LNCaP clone FGC (cell line): ENCODE measurements at places on chromosomes 7 and 10.
A peak's percentile ranks its signal among the peaks of the same experiment; 100 is the strongest.

- DNase-seq, result peak; percentile 72
These were observed 162.1 kb downstream of the TSPAN12 start for GRCh38 chr7:120695848-120696247.

GRCh38 chr7:133794479-133794878, 332.7 kb upstream of the LRGUK start:
- no peak for DNase-seq

- DNase-seq, result no peak
These were observed 166.4 kb downstream of the CHN2 start for GRCh38 chr7:29360633-29361625.

- no peak for DNase-seq
These were observed 129.6 kb downstream of the PRPF18 start for GRCh38 chr10:13716081-13717071.

GRCh38 chr7:2529161-2530070, 9.8 kb downstream of the LFNG start:
- no peak for DNase-seq

DNA sequence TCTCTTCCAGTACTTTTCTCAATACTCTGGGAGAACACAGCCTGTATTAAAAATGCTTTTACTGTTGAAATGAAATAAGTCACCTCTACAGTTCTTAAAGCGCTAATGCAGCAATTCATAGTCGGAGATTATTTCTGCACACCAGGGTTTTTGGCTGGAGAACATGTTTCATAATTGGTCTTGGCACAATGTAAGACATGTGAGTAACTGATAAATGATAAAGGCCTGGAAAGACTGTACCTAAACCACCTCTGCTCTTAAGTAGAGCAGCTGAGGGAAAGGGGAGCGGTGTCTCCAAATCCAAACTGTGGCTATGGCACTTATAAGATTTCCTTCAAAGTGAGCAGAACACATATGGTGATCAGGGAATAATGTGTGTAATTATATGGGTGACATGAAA, 390.3 kb upstream of the MBL2 start:
- DNase-seq, result no peak

DNA sequence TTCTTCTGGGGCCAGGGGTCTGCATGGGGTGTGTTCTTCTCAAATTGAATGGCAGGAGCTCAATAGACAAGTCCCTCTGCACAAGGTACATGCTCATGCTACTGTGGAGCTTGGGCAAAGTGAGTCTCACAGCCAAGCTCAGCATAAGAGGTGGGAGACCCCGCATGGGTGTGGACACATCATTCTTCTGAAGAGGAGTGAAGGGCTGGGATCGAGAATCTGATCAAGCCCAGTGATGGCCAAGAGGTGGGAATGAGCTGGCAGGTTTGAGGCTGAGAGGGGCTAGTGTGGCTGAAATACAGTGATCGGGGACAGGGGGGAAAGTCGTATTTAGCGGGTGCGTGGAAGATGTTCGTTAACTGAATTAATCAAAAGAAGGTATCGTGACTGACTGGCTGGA, 32.6 kb downstream of the CDH23 start:
- no peak for DNase-seq

GRCh38 chr7:74354009-74354408, 64.8 kb downstream of the CLIP2 start:
- no peak for DNase-seq

- DNase-seq, result no peak
These were observed 64.0 kb downstream of the DKK1 start for GRCh38 chr10:52378124-52378523.

DNA sequence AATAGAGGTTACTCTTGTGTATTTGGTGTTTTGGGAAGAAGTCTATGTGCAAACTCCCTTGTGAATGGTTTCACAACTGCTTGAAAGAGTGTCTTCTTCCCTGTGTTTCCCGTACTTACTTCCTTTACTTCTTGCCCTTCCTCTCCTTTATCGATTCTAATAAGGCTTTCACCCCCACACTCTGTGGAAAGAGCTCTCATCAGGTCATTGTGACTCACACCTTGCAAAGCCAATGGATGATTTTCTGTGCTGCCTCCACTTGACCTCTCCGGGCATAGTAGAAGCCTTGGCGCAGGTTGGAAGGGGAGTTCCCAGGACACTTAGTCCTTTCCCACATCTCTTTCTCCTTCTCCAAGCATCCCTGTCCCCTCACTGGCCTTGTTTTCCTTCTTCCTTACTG, 6.2 kb upstream of the TSPAN15 start:
- DNase-seq, result no peak

DNA sequence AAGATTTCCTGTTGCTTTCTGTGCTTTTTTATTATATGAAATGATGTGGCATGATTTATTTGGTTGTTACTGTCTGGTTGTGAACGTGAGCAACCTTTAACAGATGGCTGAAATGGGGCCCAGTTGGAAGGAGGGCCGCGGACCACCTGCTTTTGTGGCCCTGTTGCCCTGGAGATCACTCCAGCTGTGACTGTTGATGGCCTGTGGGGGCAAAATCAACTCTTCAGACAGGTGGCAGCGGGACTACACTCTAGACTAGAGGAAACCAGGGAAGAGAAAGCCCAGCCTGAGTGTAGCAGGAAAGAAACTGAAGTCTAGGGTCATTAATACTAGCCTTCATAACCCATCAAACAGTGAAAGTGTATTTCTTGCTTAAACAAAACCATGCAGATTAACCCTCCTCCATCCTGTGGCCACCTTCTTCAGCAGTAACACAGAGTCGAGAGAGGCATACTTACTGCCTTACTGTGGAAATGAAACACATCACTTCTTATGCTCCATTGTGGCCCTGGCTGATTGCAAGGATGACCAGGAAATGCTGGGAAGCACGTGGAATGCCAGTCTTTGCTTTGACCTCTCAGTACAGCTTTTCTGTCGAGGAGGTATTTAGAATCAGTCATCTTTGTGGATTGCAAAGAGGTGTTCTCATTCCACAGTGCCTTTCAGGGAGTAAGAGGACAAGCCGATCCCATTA, 80.5 kb downstream of the CCNY start:
- DNase-seq, result no peak

GRCh38 chr7:80275192-80275605, 140.6 kb downstream of the GNAI1 start:
- DNase-seq, result no peak

DNA sequence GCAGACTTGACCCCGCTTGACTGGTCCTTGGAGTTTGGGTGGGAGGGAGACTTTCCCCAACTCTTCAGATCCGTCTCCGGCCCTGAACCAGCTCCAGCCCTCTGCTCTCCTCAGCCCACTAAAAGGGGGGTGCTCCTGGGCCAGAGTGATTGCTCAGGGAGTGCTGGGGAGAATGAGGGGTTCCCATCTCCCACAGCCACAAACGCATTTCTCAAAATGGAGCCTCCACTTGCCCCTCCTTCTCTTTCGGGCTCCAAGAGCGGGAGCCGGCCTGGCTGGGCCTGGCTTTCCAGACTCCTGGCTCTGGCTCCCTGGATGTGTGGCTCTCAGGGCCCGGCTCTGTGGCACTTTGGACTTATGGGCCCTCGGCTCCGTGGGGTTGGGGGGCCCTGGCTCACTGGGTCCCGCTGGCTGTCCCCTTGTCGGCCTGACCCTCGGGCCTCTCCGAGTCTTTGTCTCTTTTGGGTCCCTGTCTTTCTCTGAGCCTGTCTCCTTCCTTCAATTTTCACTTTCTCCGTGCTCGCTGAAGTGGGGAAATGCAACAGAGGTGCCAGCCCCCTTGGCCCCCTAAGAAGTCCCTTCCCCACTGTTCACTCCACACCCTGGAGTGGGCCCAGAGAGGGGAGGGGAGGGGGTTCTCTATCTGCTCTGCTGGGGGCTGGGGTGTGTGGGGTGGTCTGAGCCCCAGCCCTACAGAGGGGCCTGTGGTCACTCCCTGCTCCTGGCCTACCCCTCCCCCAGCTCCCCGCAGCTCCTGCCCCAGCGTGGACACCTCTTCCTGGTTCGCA, 713 bp downstream of the LZTS2 start:
- DNase-seq, result no peak

DNA sequence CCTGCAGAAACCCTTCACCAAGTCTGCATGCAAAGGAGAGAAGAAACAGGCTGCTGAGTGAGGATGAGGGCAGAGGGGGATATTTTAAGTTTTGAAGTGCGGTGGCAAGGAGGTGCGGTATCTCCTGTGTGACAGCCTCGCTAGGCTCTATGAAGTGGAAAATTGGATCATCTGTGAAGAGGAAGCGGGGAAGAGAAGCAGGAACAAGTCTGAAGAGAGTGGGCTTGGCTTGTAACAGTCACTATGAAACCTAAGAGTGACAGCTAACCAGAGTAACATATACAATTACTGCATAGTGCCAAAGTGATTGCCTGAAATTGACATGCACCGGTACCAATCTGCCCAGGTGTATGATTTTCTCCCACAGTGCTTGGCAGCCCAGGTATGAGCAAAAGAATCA, 287.5 kb upstream of the KLF14 start:
- DNase-seq, result no peak

- DNase-seq, result no peak
These were observed 228.9 kb downstream of the SDHAF3 start for GRCh38 chr7:97346349-97346748.

- peak; percentile 46 for DNase-seq
These were observed 132.5 kb downstream of the RELN start for GRCh38 chr7:103856929-103857328.

DNA sequence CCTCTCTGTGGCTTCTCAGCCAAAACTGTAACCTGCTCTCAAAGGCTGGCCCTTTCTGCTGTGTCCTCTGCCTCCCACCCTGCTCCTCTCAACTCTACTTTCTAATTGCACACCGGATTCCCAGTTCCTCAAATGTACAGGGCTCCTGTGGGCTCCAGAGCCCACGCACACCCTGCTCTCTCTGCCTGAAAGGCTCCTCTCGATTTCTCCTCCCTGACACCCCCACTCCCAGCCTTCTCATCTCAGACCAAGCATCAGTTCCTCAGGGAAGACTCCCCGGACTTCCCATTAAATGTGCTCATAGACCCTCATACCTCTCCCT, 111.7 kb upstream of the STEAP1B start:
- DNase-seq, result no peak

DNA sequence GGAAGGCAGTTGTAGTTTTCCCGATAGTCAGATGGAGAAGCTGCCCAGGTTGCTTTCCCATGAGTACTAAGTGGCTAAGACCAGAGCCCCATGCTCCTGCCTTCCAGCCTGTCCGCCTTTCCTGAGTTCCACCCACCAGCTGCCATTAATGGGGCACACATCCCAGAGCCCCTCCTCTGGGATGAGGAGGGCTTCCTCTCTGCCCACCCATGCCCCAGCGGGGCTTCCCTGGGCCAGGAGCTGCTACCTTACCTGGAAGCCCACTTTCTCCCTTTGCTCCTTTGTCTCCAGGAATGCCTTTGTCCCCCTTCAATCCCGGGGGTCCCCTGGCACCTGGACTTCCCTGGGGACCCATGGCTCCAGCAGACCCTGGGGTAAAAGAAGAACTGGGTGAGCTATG, 7.8 kb downstream of the SFTPD start:
- no peak for DNase-seq

DNA sequence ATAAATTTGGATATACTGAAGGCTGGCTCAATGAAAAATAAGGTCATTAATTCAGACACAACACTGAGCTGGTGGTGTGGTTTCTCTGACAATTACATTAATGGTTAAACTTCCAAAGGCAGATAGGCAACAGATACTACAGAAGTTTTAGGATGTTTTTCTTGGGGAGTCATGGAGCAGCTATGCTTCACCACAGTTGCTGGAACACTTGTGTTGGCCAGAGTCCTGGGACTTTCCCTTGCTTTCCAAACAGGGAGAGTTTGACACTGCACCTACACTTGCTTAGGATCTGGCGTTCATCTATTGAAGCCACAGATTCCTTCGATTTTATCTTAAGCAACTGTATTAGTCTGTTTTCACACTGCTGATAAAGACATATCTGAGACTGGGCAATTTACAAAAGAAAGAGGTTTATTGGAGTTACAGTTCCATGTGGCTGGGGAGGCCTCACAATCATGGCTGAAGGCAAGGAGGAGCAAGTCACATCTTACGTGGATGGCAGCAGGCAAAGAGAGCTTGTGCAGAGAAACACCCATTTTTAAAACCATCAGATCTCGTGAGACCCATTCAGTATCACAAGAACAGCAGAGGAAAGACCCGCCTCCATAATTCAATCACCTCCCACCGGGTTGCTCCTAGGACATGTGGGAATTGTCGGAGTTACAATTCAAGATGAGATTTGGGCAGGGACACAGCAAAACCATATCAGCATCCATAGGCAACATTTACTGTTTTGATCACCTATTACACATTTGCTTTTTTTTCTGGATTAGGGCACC, 27.8 kb upstream of the TMEM178B start:
- no peak for DNase-seq

- peak; percentile 6 for DNase-seq
These were observed 65.6 kb downstream of the TWIST1 start for GRCh38 chr7:19051767-19052375.

- no peak for DNase-seq
These were observed 143.8 kb downstream of the ARHGAP21 start for GRCh38 chr10:24579906-24580305.

GRCh38 chr7:107173691-107174406, 5.0 kb downstream of the HBP1 start:
- DNase-seq, result no peak

GRCh38 chr7:73899731-73900142, 38.8 kb downstream of the TMEM270 start:
- DNase-seq, result no peak

- DNase-seq, result no peak
These were observed 111.2 kb upstream of the ZMIZ1 start for GRCh38 chr10:78957471-78958039.

- no peak for DNase-seq
These were observed 33.6 kb downstream of the SH2D4B start for GRCh38 chr10:80571352-80571751.

DNA sequence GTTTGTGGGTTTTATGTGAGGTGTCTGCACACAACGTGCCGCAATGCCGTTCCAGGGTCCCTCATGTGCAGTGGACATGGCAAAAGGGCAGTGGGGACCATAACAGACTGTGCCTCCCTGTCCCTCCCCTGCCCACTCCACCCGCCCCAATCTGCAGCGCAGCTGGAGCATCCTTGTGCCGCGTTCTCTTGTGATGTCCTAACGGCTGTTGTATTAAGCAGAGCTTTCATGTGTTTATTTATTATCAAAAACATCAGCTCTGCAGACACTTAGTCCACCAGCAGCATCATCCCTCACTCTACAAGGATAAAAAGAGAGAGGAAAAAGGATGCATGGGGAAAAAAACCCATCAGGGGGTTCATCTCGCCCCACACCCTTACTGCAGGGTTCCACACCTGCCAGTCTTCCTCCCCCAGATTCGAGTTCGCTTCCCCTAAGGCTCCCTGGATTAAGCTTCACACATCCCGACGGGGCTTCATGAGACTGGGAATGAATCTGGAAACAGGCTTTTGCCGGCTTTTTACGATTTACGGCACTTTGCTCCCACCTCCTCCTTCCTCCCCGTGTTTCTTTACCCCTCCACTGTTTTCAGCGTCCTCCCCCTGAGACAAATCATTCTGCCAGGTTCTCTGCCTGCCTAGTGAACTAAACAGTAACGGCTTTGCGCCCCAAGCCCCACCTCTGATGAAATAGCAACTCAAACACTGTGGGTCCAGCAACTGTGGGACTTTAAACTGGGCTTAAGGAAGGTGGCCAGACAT, 301.4 kb downstream of the CAMK1D start:
- no peak for DNase-seq
